Pancreas (tissue), 10 donors: ENCODE measurements at places on chromosomes 3 and 15. TPM values are rescaled to one million over a fixed set of nuclear protein-coding genes. Genes with fewer than 3 reads are reported as not detected.

DNA sequence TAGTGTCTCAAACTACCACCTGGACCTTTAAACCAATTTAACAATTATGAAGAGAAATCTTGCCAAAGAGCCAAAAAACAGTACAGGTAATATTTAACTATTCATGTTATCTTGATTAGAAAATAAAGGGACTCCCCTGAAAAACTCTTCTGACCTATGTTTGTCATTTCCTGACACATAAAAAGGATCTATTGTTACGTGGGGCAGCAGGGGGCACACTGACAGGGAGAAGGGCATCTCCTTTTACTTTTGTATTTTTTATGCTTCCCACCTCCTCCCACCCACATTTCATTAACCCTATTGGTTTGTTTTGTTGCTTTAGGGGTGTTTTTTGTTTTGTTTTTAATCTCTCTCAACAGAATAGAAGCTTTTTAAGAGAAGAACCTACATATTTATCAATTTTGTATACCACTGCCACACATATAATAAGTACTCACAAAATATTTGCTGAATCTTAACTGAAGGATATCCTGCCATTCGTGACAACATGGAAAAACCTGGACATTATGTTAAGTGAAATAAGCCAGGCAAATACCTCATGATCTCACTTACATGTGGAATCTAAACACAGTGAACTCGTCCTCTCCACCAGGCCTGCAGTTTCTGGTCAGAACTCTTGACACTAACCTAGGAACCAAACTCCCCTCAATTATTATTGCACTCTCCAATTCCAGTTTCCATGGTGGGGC lies 17.7 kb downstream of the STAG1 start:
- DNase-seq = no peak

GRCh38 chr3:192246847-192247559 lies 480.3 kb downstream of the FGF12 start:
- DNase-seq = no peak

The CYP1A2 gene
- total RNA-seq = not detected

DNA sequence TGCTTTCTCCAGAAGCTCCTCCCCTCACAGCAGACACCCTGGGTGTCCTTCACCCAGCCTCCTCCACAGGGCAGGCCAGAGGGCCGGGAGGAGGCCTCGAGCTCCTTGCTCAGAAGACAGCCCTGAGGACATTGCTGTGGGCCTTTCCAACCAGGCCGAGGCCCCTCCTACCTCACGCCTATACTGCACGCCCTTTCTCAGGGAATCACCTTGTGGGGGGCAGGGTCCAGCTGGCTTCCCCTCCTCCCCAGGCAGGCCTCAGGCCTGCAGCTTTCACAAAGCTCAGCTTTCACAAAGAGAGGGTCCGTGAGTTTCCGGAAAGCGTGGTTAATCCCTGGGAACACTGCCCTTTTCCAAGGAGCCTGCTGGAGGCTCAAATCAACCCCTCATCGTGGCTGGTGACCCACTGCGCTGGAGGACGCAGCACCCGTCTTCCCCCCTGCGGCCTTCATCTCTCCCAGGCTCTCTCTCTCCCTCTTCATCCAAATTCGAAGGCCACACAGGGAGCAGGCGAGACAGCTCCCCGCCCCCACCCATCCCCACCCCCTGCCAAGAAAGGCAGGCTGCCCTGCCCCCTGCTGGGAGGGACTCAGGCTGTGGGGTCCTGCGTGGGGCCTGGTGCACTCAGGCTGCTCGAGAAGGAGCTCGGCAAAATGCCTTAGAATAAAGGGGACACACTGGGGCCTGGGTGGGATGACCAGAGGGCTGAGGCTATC lies 79.4 kb downstream of the OCA2 start:
- no peak for DNase-seq

DNA sequence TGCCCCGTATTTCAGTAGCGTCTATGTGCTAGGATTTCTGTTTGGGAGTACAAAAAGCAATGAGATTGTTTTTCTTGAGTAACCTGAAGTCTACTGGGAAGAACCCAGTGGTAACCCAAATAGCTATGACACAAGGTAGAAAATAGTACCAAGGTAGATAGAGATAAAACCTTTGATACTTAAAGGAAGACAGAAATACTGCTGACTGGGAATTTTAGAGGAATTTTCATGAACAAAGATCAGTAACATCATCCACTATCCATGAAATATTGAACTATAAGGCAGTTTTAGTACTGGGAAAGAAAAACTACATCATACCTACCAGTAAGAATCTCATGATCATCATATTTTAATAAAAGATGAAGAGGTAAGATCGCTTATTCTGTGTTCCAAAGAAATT lies 489.8 kb downstream of the LPP start:
- DNase-seq = no peak

The UACA gene
- 22.9 TPM for total RNA-seq

- DNase-seq = no peak
Measured at GRCh38 chr3:27633224-27633545, 88.9 kb downstream of the EOMES start.
